T follicular helper cell (primary cell): ENCODE measurements at places on chromosomes 5 and 9.

DNA sequence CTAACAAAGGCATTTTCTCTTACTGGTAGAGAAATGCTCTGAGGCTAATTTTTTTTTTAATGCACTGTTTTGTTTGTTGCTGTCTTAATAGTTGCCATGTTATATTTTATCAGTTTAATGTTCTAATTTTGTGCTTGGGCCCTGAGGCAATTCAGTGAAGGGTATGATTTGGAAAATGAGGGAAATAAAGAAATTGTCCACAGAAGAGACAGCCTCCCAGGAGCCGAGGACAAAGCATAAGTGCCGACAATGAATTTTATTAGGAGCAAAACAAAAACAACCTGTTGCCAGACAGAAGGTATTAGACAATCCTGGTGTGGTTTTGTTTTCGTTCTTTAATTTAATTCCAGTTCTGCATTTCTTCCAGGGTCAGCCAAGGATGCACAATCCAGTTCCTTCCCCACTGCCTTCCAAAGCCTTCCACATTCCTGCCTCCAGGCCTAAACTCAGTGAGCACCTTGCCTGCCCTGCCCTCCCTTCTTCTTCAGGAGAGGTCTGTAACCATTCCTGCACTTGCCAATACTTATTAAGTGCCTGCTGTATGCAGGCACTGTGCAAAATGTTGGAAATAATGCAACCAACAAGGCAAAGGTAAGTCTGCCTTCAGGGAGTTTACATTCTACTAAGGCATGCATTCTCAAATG, 4.3 kb upstream of the TCOF1 start:
- no peak for DNase-seq

GRCh38 chr5:139419226-139420192, 15.6 kb upstream of the SPATA24 start:
- DNase-seq = no peak

GRCh38 chr5:167843881-167844572, 447.4 kb upstream of the WWC1 start:
- DNase-seq = no peak

GRCh38 chr5:96903300-96903699, 27.0 kb downstream of the ERAP2 start:
- no peak for DNase-seq

DNA sequence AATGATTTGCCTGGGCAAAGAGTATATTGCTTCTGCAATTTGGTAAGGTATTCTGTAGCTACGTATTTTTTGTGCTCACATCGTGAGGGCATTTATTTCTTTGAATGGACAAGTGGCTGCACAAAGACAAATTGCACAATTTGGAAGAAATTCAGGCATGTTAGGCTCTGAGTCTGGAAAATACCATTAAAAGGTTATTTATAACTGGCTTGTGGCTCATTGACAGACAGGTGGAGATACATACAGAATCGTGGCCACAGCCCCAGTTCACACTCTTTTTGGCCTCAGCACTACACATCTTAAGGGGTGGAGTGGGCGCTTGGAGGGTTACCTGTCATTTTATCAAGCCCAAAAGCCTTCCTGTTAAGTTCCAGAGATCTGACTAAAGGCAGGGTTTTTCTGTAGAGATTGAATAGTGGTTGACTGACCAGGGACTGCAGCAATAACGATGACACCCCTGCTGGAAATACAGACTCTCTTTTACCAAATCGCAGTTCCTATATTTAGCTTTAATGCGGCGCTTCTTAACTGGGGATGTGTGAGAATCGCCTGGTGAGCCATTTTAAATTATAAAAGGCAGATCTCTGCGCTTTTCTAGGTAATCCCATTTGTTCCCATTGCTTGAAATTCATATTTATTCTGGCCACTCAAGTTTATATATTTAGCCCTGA, 14.7 kb downstream of the MAN2A1 start:
- DNase-seq = no peak

GRCh38 chr5:89374818-89375521, 492.0 kb upstream of the MEF2C start:
- DNase-seq = no peak

GRCh38 chr9:88759364-88759763, 224.4 kb downstream of the NXNL2 start:
- no peak for DNase-seq

- no peak for DNase-seq
Measured at GRCh38 chr9:35029852-35030251, 40.3 kb downstream of the DNAJB5 start.

DNA sequence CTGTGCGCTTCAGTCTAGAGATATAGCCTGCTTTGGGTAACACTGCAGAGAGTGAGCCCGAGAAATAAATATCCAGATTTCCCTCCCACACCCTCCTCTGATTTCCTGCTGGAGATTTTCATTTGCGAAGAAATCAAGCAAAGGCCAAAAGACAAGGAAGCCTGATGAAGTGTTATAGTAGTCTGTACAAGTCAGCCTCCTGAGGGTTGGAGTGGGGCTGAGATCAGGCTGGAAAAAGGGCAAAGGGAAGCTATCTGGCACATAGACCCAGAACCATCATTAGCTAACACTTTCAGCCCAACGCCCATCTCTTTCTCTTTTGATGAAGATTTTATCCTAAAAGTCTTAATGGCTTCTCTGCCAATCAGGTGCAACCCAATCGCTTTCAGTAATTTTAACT, 154.6 kb upstream of the SLC44A1 start:
- DNase-seq = no peak

GRCh38 chr5:160423099-160423498, 1.4 kb downstream of the PTTG1 start:
- DNase-seq = no peak

DNA sequence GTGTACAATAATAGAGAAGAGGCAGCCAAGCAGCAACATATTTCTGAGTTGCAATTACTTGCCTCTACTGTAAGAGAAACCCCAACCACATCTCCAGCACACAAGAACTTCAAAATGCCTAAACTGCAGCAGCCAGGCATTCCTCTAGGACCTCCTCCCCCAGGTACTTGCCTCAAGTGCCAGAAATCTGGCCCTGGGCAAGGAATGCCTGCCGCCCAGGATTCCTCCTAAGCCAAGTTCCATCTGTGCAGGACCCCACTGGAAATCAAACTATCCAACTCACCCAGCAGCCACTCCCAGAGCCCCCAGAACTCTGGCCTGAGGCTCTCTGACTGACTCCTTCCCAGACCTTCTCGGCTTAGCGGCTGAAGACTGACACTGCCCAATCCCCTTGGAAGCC, 336.8 kb upstream of the RGMB start:
- DNase-seq = no peak

- DNase-seq = no peak
Measured at GRCh38 chr5:15783734-15784133, 283.8 kb downstream of the FBXL7 start.

DNA sequence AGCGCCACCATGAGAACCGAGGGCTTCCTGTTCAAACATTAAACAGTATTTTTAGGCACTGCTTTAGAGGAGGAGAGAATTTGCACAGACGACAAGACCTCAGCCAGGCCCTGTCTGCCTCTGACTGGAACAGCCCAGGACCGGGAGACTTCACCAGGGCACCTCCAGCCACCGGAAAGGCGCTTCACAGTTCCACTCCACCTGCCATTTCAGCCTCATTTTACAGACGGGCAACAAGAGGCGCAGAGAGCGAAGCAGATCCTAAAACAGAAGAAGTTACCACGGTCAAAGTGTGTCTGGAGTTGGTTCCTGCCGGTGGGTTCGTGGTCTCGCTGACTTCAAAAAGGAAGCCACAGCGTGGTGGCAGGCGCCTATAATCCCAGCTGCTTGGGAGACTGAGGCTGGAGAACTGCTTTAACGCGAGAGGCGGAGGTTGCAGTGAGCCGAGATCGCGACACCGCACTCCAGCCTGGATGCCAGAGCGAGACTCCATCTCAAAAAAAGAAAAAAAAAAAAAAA, 28.4 kb downstream of the COL23A1 start:
- no peak for DNase-seq

DNA sequence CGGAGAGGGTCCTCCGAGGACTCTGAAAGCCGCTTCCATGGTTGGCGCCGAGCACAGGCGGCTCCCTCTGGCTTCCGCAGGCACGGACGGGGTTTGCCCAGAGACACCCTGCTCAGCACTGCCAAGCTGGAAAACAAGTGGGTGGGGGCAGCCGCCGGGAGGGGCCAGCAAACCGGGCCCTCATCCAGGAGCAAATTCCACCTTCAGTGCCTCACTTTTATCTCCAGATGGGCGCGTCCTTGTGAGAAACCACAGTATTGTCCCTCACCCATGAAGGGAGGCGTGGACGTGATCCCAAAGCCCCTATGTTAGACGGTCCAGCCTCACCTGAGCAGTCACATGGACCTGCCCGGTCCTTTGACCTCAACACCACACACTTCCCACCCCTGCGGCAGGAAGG, 29.0 kb downstream of the MED10 start:
- no peak for DNase-seq

DNA sequence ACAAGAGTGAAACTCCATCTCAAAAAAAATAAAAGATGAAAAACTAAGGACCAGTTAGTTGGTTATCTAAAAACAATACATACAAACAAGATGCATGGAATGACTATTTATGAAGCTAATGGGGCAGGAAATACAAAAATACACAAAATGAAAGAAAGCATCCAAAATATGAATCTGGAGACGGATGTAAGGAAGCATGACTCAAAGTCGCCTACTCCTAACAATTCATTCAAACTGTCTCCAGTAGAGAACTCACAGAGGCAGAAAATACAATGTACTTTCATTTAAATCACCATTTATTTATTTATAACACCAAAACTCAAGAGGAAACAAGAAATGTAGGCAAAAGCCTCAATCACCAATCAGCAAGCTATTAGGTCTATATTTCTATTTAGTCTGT, 68.4 kb downstream of the SCAI start:
- no peak for DNase-seq

DNA sequence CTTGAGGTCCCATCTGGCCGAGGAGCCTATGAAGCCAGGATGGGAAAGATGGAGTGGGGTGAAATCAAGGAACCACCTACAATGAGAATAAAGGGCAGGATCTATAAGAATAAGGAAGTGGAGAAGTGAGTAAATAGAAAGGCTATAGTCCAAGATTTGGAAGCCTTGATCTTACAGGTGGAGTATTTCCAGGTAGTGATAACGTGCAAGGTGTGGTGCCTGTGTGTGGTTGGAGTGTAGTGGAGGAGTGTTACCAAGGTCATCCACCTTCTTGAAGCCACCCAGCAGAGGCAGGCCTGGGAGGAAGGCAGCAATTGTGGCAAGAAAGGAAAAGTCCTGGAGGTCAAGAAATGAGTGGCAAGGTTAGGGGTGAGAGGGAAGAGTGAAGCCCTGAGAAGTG, 72.9 kb downstream of the IQGAP2 start:
- DNase-seq = no peak

GRCh38 chr5:149141957-149142851, 911 bp downstream of the ABLIM3 start:
- DNase-seq = no peak

DNA sequence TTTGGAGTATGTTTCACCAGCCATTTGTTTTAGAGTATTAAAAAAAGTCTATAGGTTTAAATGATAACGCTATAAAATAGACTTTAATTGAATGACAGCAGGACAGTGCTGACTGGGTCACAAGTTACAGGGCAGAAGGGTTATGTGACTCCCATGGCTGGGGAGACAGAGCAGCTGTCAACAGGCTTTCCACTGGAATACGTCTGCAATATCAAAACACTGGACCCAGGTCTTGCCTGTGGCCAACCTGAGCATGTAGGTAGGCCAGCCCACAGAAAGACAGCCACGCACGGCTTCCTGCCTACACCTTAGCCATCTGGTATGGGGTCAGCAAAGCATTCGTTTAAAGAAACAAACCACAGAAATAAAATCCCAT, 80.7 kb downstream of the OTULIN start:
- no peak for DNase-seq

GRCh38 chr5:90223756-90224155, 185.8 kb downstream of the CETN3 start:
- DNase-seq = no peak

DNA sequence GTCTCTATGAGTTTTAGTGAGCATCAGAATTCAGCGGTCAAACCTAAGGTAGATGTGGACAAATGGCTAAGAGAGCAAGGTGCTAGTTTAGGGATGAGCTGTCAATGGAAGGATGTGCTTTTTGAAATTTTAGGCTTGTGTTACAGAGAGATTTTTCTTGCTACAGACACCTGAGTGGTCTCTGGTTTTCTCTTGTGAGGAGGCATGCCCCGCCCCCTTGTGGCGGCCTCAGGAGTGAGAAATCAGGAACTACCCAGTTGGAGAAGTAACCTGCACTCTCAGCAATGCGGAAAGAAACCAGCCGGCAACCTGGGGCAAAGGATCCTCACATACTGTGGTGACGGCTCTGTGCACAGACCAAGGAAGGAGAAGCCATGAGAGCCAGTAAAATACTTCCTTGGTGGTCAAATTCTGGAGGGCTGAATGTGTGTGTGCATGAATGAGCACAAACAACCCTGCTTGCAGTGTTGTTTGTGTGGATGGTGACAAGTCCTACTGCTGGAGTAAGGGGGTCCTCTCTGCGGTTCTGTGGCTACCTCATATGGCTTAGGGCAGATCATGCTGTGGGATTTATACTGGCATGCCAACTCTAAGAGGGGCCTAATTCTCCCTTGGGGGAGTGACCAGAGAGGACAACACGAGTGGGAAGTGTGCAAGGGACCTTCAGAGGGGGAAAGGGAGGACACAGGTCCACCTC, 16.7 kb upstream of the HSD17B4 start:
- peak; percentile 59 for DNase-seq

GRCh38 chr5:173321886-173322285, 6.3 kb downstream of the STC2 start:
- no peak for DNase-seq

- no peak for DNase-seq
Measured at GRCh38 chr5:168728546-168729211, 149.5 kb upstream of the PANK3 start.

GRCh38 chr9:121750715-121751623, 99.5 kb downstream of the DAB2IP start:
- DNase-seq = no peak

GRCh38 chr5:86617309-86617755, 409 bp upstream of the COX7C start:
- DNase-seq = no peak

GRCh38 chr5:125149527-125149926, 403.1 kb upstream of the ZNF608 start:
- DNase-seq = no peak

DNA sequence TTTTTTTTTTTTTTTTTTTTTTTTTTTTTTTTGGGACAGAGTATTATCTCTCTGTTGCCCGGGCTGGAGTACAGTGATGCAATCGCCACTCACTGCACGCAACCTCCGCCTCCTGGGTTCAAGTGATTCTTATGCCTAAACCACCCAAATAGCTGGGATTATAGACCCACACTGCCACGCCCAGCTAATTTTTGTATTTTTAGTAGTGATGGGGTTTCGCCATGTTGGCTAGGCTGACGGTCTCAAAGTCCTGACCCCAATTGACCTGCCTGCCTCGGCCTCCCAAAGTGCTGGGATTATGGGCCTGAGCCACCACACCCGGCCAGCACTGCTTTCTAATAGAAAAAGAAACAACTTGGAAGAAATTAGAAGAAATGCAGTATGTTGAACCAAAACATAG, 39.2 kb downstream of the TTC1 start:
- DNase-seq = no peak
